ENCODE measurements at places on chromosomes 5 and 9.

- no peak overlapping the region for H3K27ac ChIP-seq
- no peak overlapping the region for H3K4me3 ChIP-seq
- H3K4me1 ChIP-seq = no peaks in the 10 kb centered on the region
- peak; percentile 3 for DNase-seq
Observed at GRCh38 chr5:61449804-61450492, 117.9 kb downstream of the ZSWIM6 start.

- H3K4me1 ChIP-seq = peaks cover 39% of the 10 kb centered on the region
- H3K27me3 ChIP-seq = no peaks in the 10 kb centered on the region
- H3K36me3 ChIP-seq = peaks cover under 1% of the 10 kb centered on the region
- H3K4me3 ChIP-seq = no peak overlapping the region
- DNase-seq = no peak
Observed at GRCh38 chr5:141873933-141874261, 4.3 kb downstream of the PCDH1 start.

DNA sequence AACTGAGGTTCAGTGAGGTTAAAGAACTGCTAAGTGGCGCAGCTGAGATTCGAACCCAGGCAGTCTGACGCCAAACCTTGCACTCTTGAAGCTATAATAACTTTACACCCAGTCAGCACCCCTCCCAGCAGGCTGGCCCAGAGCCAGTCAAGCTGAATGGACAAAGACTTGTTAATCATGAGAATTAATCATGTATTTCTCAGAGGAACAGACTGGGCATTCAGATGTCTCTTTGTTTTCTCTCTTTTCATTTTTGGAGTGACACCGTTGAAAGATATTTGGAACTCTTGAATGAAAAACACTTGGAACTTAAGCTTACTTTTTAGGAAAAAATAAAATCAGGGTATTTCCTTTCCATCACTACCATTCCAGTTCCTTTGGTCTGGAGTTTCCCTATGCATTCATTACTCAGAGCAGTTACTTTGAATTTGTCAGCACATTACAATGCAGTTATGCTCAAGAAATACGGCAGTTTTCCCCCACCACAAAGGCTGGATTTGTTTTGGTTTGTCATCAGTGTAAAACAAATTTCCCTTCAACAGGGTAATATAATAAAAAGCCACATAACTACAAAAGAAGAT is 22.6 kb upstream of the MAMDC2 start:
- no peaks in the 10 kb centered on the region for H3K36me3 ChIP-seq
- H3K4me1 ChIP-seq = peaks cover 2% of the 10 kb centered on the region
- H3K27me3 ChIP-seq = no peaks in the 10 kb centered on the region
- no peak overlapping the region for H3K27ac ChIP-seq
- no peak for DNase-seq

- H3K4me1 ChIP-seq = no peaks in the 10 kb centered on the region
- no peak overlapping the region for H3K4me3 ChIP-seq
- H3K27me3 ChIP-seq = no peaks in the 10 kb centered on the region
- H3K27ac ChIP-seq = no peak overlapping the region
- H3K36me3 ChIP-seq = no peaks in the 10 kb centered on the region
Observed at GRCh38 chr9:10774051-10774450, 161.2 kb upstream of the PTPRD start.
